NCI-H1092 treated with DMSO at 0.1 percent for 48 hours (cell line): ENCODE measurements at places on chromosomes 3 and 15.

- peak; percentile 35 for DNase-seq
Observed at GRCh38 chr3:33218446-33219174, at the start of gene SUSD5. Gene SUSD5, minus strand, starts transcription at chr3:33218810. Its CDS starts 13 bp downstream, at chr3:33218797.

- peak; percentile 90 for DNase-seq
Observed at GRCh38 chr3:195892105-195893043, 16.0 kb downstream of the TNK2 start.

DNA sequence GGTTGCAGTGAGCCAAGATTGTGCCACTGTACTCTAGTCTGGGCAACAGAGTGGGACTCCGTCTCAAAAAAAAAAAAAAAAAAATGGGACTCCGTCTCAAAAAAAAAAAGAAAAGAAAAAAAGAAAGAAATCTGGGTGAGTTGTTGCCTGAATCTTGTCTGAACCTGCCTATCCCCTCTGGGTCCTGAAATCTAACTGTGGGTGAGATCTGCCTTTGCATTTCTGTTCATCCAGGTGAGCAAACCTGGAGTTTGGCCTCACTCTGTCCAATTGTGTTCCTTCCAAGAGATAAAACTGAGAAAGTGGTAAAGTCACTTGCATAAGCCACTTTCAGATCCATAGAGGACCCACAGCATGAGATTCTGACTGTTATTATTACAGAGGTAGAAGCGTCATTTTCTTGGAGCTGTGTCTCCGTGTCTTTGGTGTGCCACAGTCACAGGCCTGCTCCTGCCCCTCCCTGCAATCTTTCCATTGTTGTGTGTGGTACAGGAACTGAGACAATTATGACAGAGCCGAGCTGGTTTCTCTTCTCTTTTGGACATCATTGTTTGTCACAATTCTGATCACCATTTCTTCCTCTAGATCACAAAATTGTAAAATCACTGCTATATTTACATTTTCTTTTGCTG is 235.9 kb downstream of the LPP start:
- no peak for DNase-seq

GRCh38 chr15:47258521-47258920 is 458.8 kb upstream of the SEMA6D start:
- no peak for DNase-seq
